HuH-7.5 (cell line): ENCODE measurements at places on chromosomes 1 and 21.
A peak's percentile ranks its signal among the peaks of the same experiment; 100 is the strongest.

DNA sequence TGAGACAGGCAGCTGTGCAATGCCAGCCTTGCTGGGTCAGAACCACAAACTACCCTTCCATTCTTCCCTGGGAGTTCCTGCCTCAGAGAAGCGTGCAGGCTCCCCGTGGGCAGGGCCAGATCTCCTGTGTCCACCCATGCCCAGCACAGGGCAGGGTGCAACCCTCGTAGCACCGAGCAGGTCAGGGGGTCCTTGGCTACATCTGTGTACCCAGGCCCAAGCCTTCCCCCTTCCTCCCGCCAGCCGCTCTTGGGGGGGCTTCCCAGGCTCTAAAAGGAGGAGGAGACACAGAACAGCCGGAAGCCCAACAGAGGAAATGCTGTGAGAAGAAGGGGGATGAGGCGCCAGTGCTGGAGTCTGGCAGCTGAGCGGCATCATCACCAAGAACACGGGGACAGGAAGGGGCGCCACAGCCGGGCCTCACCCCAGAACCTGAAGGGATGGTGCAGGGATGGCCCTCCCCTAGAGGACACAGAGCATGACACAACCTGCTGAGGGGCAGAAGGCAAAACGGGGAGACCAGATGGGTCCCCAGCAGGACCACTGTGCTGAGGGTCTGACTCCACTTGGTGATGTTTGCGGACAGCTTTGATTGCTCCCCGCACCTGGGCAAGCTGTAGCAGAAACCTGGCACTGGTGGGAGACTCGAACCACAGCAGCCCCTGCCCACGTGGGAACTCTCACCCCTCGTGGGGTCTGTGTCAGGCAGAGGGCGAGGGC, 233.2 kb downstream of the NPHP4 start:
- DNase-seq, result no peak

DNA sequence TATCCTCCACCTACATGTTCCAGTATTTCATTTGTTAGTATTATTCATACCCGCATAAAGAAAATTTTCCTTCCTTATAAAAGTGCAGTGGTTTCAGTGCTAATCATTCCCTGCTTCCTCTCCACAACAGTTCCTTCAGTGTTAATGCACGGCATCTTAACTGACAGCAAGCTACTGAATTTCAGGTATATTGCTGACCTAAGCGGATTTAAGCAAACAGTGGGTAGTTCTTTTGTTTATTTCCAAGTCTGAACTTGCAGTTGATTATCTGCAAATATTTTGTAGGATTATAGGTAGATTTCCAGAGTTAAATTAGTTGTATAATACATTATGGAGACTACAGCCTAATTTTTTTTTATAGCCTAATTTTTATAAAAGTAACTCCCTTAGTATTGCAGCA, 15.1 kb upstream of the DR1 start:
- no peak for DNase-seq

DNA sequence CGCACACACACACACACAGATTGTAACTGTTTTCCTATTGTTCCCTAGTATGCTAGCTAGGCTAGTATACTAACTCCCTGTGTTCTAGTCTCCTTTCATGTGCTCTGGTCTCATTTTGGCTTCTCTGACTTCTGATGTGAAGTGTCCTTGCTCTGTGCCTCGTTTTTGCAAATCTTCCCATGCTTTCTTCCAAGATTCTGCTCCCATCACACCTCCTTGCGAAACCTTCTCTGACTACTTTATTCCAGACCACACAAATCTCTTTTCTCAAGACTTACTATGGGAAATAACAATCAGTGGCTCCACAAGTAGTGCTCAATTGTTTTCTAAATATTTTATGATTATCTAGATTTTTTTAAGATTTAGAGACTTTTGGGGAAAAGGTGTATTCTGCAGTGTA, 10.3 kb downstream of the PRRX1 start:
- DNase-seq, result no peak

DNA sequence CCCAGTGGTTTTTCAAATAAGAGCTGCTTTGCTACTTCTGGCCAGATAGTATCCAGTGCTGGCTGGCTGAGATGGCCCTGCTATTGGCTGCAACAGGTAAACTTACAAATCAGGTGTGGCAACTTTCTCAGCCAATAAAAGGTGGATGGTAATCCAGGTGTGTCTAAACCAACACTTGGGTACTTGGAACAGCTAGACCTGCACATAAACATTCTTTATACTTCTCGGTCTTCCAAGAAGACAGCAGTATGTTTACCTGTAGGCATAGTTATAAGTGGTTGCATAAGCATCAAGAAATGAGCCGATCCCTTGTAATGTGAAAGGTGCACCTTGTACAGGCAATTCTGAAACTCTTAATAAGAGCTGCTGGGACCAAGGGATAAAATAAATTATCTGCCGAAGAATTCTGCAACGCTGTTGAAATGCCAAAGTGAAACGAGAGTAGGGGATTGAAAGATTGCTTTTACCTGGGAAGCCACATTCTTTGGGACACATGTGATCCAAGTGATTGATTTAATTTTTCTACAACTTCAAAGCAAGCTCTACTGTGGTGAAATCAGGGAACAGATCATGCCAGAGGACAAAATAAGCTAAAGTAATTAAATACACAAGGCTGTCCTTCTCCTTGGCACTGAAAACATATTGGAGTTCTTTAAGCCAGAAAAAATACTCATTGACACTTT, at the start of gene CLDN8:
Gene CLDN8, minus strand, starts transcription at position 57 of the 683 bp plus-strand sequence. CDS start 172 bp downstream, outside the sequence.
- no peak for DNase-seq

DNA sequence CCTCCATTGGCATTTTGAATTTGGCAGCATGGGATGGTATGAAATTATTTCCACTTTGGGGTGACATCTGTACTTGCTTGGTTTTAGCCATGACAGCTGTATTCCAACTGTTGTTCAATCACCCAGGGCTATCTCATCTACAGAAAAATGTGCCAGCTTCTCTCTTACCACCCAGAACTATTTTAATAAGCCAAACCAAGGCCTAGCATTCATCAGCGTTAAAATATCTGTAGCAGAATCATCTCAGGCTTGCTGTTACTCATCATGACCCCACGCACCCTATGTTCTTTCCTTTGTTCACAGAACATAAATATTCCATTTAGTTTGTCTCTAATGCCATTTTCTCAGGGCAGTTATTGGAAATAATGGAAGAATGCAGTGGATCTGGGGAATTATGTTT, 49.8 kb downstream of the GIPC2 start:
- DNase-seq, result no peak

GRCh38 chr1:1034439-1034781, 14.5 kb downstream of the AGRN start:
- no peak for DNase-seq

- no peak for DNase-seq
Measured at GRCh38 chr21:29368906-29369305, 70.2 kb downstream of the BACH1 start.

DNA sequence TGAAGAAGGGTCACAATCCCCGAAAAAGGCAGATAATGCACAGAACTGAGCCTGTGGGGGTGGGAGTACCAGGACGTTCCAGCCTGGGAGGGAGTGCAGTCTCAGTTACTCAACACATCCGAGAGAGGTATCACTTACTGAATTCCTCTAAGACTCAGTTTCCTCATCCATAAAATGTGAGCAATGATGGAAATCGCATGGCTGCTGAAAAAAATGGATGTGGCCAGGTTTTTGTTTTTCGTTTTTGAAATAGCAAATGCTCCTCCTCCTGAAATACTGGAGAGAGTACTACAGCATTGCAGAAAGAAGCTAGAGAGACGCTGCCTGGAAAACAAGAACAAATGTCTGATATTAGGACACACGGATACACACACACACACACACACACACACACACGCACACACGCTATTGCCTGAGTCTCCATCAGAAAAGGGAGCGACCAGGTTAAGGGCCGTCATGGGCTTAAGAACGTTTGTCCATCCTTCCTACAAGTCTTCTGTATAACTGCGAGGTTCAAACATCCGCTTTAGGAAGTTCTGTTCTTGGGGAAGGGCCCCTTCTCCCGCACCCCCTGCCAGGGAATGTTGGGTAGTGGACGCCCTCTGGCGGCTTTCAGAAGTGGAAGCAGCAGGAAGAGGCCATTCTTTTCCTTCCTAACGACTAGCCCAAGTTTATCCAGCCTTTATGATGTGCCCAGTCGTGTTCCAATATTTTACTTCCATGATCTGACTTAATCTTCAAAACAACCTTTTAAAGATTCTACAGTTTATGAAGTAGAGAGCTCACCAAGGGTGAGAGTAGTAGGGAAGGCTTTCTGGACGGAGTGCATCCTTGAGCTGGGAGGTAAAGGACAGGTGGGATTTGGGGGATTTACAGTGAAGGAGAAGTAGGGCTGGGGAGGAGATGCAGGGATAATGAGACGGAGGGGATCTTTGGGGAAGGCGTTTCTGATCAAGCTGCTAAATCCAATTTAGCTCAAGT, 699 bp upstream of the NES start:
- DNase-seq, result no peak

DNA sequence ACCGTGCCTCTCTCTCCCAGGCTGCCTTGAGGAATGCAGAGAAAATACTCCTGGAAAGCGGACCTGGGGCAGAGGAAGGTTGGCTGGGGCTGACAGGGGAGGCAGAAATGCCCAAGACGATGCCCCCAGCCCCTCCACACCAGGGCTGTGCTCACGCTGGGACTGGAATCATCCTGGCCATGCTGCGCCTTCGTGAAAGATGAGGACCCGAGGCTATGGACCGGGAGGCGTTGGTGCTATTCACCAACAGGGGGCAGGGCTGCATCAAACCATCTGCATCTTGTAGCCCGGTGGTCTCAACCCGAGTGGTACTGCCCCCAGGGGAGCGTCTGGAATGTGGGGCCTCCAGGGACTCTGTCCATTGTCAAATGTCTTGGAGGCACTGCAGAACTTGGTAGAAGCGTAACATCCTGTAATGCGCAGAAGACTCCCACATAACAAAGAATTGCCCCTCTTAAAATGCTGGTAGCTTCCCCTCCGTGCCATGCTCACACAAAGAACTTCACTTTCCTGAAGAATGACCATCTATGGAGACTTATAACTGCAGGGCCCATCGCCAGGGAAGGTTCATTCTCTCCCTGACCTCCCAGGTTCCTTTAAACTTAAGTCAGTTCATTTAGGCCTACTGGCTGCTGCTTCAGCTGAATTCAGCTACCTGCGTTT, 251.2 kb downstream of the RRAGC start:
- DNase-seq, result peak; percentile 25

- DNase-seq, result no peak
Measured at GRCh38 chr1:30012455-30013440, 710.6 kb downstream of the MATN1 start.

GRCh38 chr1:21815724-21816321, 3.8 kb downstream of the LDLRAD2 start:
- peak; percentile 3 for DNase-seq

DNA sequence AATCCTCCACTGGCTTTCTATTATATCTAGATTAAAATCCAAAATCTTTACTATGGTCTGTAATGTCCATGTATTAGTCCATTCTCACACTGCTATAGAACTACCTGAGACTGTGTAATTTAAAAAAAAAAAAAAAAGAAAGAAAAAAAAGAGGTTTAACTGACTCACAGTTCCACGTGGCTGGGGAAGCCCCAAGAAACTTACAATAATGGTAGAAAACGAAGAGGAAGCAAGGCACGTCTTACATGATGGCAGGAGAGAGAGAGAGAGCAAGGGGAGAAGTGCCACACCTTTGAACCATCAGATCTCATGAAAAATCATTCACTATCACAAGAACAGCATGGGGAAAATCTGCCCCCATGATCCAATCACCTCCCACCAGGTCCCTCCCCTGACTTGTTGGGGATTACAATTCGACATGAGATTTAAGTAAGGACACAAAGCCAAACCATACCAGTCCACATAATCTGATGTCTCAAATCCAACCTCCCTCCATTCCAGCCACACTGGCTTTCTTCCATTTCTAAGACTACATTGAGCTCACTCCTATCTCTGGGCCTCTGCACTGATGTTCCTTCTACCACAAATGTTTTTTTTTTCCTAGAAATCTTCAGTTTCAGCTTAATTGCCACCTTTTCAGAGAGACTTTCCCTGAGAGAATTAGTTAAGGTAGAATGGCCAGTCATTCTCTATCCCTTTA, 92.4 kb downstream of the EIF4G3 start:
- DNase-seq, result no peak

GRCh38 chr1:25615172-25615541, 1.4 kb upstream of the MAN1C1 start:
- DNase-seq, result no peak
